ENCODE measurements at places on chromosomes 2 and 18.

DNA sequence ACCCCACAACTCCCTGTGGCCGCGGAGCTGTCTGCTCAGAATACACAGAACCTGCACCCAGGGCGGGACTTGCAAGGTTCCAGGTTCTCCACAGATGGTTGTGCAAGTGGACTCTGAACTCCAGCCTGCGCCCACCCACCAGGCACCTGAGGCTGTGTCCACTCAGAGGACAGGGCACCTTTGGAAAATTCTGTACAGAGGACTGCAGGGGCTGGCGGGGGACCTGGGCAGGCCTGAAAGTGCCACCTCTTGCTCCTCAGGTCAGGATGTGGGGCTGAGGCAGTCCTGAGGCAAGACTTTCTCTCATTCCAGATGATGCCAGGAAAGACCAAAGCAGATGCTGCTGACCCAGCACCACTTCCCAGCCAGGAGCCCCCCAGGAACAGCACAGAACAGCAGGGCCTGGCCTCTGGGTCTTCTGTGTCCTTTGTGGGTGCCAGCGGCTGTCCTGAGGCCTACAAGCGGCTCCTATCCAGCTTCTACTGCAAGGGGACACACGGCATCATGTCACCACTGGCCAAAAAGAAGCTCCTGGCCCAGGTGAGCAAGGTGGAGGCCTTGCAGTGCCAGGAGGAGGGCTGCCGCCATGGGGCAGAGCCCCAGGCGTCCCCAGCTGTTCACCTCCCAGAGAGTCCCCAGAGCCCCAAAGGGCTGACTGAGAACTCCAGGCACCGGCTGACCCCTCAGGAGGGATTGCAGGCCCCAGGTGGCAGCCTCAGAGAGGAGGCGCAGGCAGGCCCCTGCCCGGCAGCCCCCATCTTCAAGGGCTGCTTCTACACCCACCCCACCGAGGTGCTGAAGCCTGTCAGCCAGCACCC, 14.4 kb downstream of the ARID5A start:
- no peak for DNase-seq

- no peak for DNase-seq
Measured at GRCh38 chr2:108630567-108631405, 88.5 kb upstream of the RANBP2 start.

DNA sequence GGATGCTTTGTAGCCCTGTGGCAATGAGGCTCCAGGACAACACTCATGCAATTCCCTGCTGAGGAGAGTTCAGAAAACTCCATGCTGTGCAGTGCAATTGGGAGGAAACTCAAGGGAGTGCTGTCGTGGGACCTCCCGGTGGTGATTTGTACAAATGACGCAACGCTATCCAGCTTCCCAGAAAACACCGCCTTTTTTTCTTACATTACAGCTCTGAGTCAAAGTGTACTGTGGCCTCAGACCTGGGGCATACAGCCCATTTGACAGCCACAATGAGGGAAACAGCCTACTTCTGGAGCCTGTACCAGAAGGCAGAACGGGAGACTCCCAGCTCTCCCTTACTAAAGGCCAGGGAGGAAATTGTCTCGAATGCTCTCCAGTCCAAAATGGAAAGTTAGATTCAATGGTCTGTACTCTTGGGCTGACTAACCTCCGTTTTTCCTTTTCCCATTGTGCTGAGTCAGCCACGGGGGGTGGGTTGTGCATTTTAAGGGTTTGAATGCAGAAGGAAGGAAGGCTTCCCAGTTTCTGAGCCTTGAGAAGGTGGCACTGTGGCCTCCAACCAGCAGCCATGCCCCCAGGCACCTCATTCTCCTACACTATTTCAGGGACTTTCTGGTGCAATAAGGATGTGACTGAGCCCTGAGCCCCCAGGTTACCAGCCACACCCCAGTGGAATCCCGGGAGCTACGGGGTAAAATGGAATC, 16.4 kb upstream of the CYP1B1 start:
- no peak for DNase-seq

- no peak for DNase-seq
Measured at GRCh38 chr18:64091526-64091925, 57.4 kb downstream of the LINC00305 start.

DNA sequence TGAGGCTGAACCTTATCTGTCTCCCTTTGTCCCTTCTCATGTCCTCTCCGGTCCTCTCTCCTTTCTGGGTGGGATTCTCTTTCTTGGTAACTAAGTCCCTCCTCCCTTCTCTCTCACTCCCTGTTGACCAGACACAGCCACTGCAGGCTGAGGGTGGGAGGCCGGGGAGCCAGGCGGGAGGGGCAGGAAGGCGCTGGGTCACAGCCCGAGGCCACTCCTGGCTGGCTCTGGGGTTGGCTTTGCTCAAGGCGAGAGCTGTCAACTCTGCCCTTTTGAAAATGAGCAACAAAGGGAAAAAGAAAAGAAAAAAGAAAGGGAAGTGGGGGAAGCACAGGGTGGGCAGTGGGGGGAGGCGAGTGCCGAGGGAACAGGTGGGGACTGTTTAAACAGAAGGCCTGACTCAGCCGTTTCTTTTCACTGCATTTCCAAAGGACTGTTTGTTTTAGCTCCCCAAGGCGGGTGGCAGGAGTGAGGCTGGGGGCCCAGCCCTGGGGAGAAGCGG, 70.5 kb upstream of the IGFBP5 start:
- no peak for DNase-seq

DNA sequence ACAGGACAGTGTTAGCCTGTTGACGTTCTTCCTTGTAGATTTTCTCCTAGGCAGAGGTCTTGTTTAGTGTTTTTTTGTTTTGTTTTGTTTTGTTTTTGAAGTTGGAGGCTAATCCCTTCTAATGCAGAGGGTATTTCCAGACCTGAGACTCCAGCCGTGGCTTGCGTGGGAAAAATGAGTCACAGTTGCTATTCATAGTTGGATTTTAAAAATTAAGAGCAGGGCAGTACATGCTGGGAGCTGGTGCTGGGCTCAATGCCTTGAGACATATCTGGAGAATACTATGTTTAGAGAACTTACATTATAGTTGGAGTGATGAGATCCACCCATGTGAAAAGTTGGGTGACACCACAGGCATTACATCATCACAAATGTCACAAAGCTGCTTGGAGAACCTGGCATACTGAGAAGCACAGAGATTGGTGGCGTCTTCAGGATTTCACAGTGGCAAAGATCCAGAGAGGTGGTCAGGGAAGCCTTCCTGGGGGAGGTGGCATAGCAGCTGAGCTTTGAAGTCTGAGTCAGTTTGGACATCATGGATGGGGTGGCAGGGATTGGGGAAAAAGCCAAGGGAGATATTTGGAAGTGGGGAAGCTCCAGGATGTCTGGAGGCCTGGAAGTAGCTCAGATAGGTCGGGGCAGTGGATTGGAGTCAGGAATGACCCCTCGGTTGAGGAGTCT, 249.4 kb downstream of the LOXHD1 start:
- no peak for DNase-seq

DNA sequence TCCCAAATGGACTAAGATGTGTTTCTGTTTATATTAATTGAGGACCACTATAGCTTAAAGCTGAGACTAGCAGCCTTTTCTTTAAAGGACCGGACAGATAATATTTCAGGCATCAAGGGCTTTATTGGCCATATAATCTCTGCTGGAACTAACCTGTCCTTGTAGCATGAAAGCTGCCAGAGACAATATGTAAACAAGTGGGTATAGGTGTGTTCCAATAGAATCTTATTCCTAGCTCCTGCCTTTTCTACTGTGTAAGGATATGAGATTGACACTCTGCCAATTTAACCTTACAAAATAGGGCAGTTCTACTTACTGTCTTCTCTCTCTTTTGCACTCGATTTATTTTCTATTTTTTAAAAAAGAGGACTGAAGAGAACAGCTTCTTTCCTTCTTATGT, 74.0 kb downstream of the RHBDD1 start:
- no peak for DNase-seq

DNA sequence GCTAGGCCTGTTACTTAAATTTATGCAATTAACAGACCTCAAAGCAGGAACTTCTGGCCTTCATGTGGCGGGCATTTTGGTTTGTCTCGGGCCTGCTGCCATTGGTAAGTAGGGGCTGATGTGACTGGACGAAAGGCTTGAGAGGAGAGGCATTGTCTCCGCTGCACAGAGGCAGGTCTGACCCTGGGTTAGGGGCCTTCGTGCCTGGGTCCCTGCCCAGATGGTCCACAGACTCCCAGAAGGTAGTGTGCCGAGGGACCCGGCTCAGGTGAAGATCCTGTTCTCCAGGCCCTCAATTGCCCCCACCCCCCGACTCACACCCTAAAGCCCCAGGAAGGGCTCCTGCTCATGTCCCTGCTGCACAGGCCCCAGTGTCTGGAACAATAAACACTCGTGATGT, 764.9 kb downstream of the TMEM182 start:
- no peak for DNase-seq

DNA sequence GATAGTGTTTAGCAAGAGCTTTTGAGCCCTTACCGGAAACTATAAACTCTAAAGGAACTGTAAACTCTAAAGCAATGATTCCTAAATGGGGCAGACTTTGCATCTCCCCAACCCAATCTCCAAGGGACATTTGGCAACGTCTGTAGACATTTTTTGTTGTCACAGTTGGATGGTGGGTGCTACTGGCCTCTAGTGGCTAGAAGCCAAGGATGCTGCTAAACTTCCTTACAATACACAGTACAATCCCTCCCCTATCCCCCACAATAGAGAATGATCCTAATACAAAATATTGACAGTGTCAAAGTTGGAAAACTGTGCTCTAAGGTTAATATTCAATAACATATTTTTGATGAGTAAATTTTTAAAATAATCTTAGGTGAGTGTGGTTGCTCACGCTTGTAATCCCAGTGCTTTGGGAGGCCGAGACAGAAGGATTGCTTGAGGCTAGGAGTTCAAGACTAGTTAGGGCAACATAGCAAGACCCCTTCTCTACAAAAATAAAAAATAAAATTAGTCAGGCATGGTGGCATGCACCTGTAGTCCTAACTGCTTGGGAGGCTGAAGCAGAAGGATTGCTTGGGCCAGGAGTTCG, 66.7 kb downstream of the PTPN4 start:
- DNase-seq = peak; percentile 63

- DNase-seq = peak; percentile 67
Measured at GRCh38 chr2:110858135-110858725, 125.9 kb downstream of the ACOXL start.

- DNase-seq = peak; percentile 45
Measured at GRCh38 chr2:120231564-120231973, 8.4 kb upstream of the TMEM185B start.

DNA sequence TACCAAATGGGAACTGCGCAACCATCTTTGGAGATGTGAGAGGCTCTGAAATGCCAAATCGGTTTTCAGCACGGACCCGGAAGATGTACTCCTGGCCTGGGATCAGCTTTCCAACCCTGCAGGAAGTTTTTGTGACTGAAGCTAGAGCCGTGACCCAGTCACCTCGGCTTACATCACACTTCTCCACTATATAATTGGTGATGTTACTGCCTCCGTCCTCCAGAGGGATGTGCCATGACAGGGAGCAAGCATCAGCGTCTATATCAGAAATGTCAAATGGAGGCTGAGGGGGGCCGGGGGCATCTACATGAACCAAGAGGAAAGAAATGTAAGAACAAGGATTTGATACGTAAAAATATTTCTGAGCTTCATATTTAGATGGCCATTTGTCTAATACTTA, 104.4 kb downstream of the PLEKHA3 start:
- no peak for DNase-seq

DNA sequence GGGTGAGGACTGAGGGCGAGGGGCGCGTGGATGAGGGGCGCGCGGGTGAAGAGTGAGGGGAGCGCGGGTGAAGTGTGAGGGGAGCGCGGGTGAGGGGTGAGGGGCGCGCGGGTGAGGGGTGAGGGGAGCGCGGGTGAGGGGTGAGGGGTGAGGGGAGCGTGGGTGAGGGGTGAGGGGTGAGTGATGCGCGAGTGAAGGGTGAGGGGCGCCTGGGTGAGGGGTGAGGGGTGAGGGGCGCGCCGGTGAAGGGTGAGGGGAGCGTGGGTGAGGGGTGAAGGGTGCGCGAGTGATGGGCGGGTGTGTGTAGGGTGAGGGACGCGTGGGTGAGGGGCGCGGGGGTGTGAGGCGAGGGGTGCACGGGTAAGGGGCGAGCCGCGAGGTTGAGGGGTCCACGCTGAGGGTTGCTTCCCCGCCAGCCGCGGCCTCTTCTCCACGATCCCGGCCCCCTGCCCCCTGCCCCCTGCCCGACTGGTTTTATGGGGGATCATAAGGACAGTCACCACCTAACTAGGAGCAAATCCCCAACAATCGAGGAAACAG, 1.1 kb upstream of the SLC66A2 start:
- DNase-seq = no peak

DNA sequence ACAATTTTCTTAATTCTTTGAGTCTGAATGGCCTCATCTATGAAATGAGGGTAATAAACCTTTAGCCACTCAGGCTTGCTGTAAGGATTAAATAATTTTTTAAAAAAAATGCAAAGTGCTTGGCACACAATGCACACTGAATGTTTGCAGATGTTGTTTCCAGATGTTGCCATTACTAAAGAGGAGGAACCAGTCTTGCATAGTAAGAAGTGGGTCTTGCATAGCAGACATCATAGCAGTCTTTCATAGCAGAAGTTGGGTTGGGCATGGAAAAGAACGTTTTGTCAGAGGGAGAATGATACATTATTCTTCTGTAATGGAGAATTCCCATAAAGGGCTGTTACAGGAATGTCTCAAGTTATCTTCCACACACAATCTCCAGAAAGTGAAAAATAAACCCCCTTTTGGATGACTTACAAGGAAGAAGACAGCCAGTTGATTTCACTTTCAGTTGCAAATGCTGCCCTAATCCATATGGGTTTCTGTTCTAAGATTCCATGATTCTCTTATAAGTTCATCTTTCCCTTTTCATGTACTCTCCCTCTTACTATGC, 327.7 kb downstream of the SUCLG1 start:
- DNase-seq = no peak

DNA sequence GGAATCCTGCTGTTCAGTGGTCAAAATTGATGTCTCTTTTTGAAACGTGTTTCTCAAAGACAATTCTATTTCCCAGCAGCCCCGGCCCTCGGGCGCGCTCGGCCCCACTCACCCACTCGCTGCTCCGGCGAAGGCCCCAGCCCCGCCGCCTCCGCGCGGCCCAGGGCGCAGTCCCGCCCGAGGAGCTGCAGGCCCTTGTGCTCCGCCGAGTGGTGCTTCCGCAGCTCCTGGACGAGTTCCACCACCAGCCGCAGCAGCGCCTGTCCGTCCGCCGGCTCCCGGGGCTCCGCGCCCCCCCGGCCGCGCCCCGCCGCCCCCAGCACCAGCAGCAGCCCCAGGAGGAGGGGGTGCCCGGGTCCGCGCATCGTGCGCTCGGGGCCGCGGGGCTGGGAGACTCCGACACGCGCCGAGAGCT, 413 bp downstream of the ALKAL2 start:
- no peak for DNase-seq
